ENCODE measurements at places on chromosomes 11 and 22.

DNA sequence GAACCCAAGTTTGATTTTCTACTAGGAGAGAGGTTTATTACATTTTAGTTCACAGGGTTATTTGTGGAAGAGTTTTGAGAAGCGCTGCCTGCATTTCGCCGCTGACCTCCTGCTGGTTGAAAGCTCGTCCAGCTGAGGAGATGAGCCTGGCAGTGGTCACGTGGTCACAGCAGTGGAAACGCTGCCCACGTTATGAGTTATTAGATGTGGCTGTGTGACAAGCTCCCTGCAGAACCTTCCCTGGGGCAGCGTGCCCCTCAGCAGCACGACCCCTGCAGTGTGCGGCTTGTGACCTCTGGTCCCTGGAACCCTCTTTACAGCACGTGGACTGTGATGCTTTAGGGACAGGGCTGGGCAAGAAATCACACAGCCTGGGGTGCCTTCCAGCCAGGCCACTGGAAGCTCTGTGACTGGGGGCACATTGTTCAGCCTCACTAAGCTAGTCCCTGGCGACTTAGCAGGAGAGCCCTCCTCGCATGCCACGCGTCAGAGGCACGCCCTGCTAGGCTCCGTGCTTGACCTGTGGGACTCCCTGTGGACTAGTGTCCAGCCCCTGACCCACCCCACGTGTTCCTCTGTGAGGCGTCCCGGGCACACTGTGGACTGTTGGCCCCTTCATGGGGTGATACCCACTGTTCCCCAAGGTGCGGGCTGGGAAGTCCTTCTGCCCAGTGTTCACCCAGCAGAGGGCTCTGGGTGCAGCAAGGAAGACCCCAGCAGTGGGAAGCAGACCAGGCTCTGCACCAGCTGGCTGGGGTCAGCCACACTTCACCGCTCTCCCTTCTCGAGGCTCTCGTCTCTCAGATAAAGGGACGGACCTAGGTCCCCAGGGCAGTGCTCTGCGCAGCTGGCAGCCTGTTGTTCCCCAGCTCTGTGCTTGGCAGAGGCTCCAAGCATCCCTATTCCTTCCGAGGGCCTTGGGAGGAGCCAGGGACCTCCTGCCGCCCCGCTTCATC lies 349.5 kb downstream of the TBC1D22A start:
- DNase-seq = no peak

GRCh38 chr11:74397501-74398243 lies 561 bp downstream of the PGM2L1 start:
- peak; percentile 53 for DNase-seq

DNA sequence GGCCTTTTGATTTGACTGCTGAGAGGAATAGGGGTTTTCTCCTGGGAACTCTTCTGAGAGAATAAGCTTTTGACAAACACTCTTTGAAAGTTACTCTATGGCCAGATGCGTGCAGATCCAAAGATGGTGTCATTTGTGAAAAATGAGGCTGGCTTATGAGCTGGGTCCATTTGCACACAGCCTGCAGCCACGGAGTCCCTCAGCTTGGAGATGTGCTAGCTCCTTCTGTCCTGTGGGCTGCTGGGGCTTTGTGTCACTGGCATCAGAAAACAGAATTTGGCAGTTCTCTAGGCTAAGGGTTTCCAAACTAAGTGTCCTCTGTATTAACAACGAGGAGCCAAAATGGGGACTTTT lies 702.4 kb downstream of the NTM start:
- DNase-seq = peak; percentile 55

DNA sequence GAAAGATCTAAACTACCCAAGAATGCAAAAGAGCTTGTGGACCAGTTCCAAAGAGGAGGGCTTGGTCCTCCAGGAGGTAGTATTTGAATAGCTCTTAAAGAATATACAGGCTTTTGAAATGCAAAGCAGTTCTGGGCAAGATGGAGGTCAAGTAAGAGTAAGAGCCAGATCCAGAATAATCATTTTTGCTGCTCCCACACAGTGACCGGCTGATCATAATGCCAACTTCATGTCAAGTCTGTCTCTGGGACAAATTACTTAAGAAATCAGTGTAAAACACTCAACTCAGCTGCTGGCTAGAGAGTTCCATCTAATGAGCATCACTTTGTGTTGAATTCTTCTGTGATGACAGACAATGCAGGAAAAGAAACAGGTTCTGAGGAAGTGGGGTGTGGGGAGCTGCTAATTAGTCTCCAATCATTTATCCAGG lies 250.9 kb upstream of the NARS2 start:
- DNase-seq = no peak

- DNase-seq = no peak
These were observed 100.9 kb upstream of the USP47 start for GRCh38 chr11:11740836-11741235.

GRCh38 chr11:128819198-128819597 lies 47.9 kb downstream of the KCNJ1 start:
- no peak for DNase-seq

- DNase-seq = peak; percentile 16
These were observed 37.7 kb downstream of the NF2 start for GRCh38 chr22:29641042-29641699.

DNA sequence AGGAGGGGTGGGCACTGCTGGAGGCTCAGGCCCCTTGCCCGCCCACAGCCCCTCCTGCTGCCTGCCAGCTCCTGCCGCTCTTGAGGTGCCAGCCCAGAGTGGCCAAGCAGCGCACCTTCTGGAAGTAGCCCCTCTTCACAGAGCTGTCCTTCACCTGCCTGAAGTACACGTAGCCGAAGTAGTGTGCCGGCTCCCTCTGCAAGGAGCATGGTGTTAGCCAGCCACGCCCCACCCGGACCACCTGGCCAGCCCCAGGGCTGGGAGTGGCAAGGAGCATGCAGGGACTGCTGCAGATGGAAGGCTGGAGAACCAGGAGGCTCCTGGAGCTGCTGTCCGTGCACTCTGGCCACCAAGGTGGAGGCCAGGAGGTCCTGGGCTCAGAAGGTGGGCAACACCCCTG lies 9.6 kb downstream of the DENND6B start:
- no peak for DNase-seq

DNA sequence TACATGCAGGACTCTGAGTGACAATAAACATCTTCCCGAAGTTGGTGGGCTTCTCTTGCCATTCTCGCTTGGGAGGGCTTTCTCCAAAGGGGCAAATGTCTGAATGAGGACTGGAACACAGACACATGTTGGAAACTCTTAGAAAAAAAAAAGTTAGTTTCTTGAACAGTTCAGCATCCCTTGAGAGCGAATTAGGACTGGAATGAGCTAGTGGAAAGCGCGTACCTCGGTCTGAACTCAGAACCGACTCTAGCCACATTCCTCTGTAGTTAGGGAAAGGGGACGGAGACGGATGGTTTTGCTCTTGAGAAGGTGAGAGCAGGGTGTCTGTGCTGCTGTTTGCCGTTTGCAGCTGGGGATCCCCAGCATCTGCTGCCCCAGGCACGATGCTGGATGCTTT lies 517.3 kb downstream of the TBC1D22A start:
- DNase-seq = no peak

- DNase-seq = no peak
These were observed 6.3 kb upstream of the SAMM50 start for GRCh38 chr22:43948836-43949406.

DNA sequence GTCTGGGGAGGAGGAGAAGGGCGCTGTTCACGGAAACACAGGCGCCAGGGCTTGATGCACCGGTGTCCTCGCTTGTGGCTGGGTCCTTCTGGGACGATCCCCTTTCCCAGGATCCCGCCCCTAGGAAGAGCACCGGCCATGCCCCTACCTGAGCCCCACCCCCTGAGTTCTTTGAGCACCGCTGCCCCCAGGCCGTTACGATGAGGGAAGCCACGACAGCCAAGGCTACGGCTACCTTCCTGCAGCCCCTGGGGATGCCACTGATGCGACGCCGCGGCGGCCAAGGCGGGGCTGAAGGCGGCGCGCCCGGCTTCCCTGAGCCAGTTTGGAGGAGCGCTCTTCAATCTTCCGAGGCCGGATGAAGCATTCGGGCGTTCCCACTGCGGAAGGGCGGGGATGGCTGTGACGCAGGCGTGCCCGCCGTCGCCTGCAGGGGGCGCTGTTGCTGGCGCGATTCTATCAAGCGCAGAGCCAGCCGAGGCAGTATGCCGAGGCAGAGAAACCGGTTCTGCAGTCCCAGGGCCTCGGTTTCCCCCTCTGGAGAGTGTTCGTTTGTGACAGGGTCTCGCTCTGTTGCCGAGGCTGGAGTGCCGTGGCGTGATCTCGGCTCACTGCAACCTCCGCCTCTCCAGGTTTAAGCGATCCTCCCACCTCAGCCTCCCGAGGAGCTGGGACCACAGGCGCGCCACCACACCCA lies 9.7 kb upstream of the NEFH start:
- no peak for DNase-seq

DNA sequence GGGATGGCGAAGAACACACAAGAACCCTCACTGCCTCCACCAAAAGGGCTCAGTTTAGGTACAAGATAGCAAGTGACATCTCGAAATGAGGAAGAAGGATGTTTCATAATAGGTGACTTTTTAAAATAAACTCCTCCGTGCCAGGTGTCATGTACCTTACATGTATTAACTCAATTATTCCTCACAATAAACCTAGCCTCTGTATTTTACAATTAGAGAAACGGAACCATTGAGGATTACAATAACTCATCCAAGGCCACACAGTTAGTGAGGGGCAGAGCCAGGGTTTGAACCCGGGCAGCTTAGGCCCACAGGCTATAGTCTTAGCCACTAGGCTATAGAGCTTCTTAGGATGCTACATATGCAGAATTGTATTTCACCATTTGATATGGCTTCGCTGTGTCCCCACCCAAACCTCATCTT lies 965 bp upstream of the PAMR1 start:
- DNase-seq = no peak

DNA sequence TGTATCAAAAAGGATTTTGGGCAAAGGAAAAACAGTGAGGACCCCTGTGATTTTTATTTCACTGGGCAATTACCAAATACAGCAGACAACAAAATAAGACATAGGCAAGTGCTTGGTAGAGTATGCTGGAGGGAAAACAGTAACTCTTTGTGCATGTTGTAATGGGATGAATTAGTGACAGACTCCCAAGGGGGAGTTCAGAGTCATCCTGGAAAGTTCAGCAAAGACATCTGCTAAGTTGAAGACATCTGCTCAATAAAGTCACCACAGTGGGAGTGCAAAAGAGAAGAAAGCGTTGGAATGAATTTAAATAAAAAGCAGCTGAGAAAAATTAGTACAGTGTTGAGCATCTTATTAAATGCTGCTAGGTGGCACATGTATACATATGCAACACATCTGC lies 378.8 kb upstream of the ISX start:
- no peak for DNase-seq

GRCh38 chr11:104487046-104487806 lies 323.3 kb upstream of the PDGFD start:
- peak; percentile 12 for DNase-seq

DNA sequence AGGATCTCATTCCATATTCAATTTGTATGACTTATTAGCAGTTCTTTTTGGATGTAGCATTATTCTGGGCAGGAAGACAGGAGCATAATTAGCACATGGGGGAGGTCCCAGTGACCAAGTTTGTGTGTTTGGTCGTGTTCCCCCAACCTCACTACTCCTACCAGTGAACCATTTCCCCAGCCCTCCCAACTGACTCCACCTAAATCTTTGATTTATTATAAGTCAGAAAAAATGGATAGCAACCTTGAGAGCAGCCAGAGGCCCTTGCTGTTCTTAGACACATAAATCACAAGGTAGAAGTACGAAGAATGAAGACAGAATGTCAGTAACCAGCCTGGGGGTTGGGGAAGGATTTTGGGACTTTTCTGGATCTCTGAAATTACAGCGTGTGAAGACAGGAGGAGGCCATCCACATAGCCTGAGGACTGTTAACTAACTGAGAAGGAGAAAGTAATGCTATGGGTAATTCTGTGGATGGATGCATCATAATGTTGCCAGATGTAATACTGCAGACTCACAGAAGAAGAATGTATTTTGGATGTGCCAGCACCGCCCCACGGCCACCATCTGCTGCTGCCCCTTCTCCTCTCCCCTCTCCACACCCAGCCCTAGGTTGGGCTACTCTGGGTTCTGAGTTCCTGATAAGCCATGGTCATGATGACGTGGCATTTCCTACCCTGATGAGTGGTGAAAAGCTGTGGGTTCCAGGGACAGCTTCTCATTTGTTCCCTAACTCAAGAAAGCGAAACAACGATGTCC lies 124.3 kb upstream of the TTC12 start:
- DNase-seq = peak; percentile 89

- DNase-seq = no peak
These were observed 50.2 kb downstream of the SMIM38 start for GRCh38 chr11:69205743-69206612.

GRCh38 chr22:19710020-19710768 lies 4.1 kb upstream of the SEPTIN5 start:
- no peak for DNase-seq

DNA sequence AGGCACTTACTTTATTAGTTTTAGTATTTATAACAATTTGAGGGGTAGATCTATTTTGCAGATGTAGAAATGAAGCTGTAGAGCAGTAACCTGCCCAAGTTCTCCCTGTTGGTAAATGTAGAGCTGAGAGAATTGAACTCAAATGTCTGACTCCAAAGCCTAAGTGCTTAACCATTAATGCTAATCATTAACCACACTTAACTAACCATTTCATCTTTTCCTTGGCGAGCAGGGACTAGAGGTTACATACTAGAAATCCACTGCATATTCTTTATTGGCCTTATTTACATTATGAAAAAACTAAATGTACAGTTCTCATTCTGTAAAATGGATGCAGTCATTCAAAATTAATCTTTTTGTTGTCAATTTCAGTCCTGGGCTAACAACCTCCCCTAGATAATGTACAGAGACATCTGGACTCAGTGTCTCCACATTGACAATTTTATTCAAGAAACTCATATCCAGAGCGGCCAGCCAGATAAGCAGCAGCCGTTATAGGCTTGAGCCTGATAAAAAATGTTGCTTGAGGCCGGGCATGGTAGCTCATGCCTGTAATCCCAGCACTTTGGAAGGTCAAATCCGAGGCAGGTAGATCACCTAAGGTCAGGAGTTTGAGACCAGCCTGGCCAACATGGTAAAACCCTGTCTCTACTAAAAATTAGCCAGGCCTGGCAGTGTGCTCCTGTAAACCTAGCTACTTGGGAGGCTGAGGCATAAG lies 76.7 kb upstream of the PICALM start:
- no peak for DNase-seq

- DNase-seq = peak; percentile 91
These were observed 8.7 kb upstream of the C1QTNF6 start for GRCh38 chr22:37196539-37197450.

Measured in adipocyte (in vitro differentiated cells).